ENCODE measurements at places on chromosomes 12 and 14.

- no peak for DNase-seq
These were observed 52.1 kb downstream of the LRCOL1 start for GRCh38 chr12:132558042-132558856.

DNA sequence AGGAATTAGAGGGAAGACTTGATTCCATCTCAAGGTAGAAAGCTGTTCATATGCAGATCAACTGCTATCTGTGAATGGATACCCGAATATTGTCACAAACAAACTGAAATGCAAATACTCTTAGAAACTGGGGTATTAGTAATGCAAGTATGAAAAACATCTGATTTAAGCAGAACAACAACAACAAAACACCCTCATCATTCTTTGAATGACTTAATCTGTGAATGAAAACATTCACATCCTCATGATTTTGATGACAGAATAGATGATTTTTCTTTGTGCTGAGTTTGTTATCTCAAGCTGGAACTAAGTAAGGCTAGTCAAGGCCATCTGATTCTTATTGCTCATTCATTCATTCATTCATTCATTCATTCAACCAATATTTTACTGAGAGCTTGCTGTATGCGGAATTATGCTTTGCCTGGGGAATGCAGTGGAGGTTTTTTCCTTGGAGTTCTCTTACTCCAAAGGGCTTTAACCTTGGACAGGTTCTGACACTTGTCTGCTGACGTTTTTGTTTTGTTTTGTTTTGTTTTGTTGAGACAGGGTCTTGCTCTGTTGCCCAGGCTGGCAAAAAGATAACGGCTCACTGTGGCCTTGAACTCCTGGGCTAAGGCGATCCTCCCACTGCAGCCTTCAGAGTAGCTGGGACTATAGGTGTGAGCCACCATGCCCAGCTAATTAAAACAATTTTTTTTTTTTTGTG, 23.3 kb downstream of the OR10G3 start:
- DNase-seq, result no peak

DNA sequence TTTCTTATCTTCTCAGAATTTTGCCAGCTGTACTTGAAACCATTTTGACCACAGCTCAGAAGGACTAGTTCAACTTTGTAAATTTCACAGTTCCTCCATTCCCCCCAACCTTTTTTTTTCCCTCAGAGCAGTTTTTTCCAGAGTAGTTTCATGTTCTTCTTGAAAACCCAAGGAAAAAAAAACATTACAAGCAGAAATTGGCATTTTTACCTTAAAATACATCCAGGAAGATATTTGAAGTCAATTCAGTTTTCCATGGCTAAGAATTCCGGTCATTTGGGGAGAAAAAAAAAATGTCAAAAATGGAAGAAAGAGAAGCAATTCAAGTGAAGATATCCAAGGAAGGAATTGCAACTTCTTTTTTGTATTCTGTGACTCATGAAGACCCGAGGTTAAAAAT, 39.5 kb downstream of the SYNE2 start:
- no peak for DNase-seq

- no peak for DNase-seq
These were observed 479.7 kb downstream of the FSCB start for GRCh38 chr14:44027397-44027796.

- no peak for DNase-seq
These were observed 14.2 kb downstream of the CEP128 start for GRCh38 chr14:80927083-80927989.

DNA sequence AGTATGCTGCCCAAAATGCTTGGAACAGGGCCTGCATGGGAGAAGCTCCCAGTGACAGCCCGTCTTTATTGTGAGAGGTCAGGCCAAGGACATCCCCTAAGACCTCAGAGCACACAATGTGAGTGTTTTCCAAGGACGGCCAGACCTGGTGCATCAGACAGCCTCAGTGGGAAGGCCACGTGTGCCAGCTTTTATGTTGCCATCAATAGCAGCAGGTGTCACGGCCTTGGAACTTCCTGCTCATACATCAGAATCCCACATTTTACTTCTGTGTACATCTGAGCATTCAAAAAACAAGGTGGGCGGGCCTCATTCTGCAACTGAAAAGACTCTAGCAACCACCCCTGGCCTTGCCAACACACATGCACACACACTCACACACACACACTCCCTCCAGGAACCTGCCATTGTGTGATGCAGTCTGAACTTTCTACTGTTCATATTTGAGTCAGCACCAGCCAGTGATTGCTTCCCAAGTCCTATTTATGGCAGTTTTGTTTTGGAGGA, 753.1 kb upstream of the TBX3 start:
- no peak for DNase-seq

GRCh38 chr12:67765776-67766766, 117.5 kb downstream of the DYRK2 start:
- DNase-seq, result peak; percentile 90

- peak; percentile 95 for DNase-seq
These were observed at the start of gene NAA30 for GRCh38 chr14:57390037-57390805. TSS of gene NAA30 (plus strand) at chr14:57390586. CDS start at chr14:57390958, 372 bp downstream.

- DNase-seq, result no peak
These were observed 792.0 kb downstream of the MED13L start for GRCh38 chr12:115485503-115485902.

- no peak for DNase-seq
These were observed 240.9 kb upstream of the PDE3A start for GRCh38 chr12:20127413-20127812.

DNA sequence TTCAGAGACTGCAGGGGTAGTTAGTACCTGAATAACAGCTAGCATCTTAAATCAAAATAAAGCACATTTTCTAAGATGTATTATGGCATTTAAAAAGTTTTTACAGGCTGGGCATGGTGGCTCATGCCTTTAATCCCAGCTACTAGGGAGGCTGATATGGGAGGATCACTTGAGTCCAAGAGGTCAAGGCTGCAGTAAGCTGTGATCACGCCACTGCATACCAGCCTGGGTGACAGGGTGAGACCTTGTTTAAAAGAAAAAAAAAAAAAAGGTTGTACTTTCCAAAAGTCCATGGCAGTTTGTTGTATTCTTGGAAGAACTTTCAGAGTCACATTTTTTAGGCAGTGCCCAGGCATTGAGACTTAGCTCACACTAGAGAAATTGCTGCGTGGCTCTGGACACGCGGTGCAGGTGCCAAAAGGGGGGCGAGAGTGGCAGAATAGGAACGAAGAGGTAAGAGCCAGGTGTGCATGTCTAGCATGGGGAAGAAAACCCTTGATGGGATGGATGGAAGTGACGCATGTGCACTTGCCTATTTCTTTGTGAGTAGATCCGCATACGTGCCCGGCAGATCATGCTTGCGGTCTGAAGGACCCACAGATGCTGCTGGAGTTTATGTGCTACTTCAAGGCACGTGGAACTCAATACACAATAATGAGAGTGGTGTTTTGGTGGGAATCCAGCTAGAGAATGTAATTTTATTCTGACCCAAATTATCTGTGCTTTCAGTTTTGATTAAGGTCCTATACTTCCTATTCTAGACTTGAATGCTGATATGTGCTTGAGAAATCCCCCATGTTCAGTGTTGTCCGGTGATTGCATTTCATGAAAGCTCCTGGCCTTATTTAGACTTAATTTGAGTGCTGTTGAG, 11.9 kb downstream of the ANKRD13A start:
- DNase-seq, result no peak

DNA sequence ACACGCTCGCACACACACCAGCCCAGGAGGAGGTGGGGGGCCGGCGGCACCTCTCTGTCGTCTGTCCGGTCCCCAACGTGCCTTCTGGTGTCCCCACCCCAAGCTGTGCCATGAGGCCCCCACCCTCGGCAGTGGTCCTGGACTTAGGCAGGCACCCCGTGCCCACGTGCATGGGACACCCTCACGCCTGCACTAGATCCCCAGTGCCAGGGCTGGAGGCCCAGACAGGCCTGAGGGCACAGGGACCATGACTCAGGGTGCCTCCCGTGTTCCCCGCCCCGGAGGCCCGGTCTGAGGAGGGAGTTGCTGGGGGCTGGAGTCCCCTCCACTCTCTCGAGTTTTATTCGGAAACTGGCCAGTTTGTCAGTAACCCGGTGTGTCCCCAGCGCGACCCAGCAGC, 38.8 kb downstream of the LRCOL1 start:
- DNase-seq, result no peak

DNA sequence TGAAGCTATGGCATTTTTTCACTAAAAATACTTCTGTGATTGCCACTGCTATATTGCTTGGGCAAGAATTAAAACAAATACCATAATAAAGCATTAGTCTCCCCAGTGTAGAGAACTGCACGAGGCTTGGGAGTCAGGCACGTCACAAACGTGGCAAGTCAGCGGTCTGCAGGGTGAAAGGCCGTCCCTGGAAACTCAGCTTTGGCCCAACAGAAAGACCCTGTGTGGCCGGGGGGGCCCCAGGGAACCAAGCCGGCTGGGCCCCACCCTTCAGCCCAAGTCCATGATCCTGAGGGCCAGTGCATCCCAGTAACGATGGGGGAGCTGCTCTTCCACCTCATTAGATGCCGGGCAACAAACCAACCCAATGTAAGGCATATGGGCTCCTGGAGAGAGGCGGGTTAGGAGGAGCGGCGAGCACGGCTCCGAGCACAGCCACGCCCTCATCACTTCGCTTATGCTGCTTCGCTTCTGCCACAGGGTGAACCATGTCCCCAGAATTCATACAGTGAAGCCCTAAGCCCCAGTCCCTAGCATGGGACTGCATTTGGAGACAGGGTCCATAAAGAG, 50.9 kb upstream of the GPR68 start:
- no peak for DNase-seq

DNA sequence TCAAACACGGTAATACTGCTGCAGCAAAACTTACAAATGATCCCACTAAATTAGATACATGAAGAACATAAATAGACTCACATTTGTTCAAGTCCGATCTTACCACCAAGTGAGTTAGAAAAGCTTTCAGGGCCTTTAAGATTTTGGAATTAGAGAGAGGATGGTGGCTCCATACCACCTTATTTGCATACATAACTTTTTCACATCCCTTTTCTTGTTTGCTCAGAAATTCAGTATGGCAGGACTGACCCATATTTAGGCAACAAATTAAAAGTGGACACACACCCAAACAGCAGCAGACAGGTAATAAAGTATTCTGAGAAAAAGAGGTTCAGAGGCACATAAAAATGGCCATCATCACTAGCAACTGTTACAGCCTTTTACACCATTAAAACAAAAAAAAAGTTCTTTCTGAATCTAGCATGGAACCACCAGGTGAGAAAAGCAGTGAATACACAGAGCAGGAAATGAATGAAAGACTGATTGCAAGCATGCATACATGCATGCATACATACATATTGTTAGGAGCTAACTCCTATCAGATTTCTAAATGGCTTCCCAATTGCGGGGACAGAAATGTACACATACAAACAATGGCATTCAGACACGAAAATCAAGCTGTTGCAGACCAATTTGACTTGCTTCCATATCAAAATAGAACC, 23.3 kb downstream of the STXBP6 start:
- DNase-seq, result no peak

GRCh38 chr12:111024205-111024801, 103.9 kb upstream of the MYL2 start:
- peak; percentile 19 for DNase-seq

DNA sequence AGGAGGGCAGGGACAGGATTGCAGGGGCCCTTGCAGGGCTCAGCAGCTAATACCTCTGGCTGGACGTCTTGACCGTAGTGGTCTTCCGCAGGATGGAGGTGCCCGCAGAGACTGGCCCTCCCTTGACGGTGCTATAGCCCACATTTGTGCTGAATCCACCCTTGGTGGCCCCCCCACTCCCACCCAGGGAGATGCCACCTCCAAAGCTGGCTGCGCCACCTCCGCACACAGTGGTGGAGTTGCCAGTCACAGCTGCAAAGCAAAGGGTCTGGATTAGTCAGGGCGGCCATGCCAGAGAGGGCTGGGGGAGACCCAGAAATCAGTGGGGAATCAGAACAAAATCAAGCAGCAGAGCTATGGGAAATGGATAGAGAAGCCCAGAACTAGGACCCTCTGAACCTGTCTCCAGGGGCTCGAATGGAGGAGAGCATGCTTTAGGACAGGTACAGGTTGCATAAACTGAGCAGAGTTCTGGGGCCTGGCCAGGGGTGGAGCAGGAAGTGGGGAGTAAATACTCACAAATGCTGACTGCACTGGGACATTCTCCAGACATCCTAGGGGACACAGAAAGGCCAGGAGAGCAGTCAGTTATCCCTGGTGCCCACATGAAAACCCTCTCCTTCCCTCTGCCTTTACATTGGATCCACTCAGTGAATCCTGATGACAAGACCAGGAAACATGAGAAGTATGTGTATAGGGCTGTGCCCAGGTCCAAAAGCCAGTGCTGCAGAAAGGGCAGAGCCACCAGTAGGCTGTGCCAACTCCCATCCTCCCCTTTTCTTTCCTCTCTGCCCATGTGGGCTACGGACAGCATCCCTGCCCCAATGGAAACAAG, 8.1 kb upstream of the KRT4 start:
- DNase-seq, result no peak

DNA sequence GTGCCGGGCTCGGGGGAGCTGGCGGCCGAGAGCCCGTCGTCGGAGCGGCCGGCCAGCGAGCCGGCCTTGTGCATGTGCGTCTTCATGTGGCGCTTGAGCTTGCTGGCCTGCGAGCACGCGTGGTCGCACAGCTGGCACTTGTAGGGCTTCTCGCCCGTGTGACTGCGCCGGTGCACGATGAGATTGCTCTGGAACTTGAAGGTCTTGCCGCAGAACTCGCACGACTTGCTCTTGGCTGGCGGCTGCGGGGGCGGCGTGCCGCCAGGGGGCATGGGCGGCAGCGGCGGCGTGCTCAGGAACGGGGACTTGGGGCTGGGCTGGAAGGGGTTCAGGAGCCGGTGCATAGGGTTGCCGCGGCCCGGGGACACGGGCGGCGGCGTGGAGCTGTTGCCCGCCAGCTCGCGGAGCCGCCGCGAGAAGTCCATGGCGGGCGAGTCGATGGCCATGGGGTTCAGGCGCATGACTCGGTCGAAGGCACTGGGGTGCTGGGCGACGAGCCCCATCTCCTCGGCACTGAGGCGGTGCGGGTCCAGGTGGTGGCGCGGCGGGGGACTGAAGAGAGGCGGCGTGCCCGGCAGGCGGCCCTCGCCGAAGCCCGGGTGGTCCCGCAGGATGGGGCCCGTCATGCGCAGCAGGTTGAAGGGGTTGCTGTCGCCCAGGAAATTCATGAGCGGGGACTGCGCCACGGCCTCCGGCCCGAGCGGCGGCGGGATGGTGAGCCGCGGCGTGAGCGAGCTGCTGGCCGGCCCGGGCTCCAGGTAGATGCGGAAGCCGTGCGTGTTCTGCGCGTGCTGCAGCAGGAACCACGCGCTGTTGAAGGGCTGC, 96.5 kb downstream of the BCL11B start:
- no peak for DNase-seq

DNA sequence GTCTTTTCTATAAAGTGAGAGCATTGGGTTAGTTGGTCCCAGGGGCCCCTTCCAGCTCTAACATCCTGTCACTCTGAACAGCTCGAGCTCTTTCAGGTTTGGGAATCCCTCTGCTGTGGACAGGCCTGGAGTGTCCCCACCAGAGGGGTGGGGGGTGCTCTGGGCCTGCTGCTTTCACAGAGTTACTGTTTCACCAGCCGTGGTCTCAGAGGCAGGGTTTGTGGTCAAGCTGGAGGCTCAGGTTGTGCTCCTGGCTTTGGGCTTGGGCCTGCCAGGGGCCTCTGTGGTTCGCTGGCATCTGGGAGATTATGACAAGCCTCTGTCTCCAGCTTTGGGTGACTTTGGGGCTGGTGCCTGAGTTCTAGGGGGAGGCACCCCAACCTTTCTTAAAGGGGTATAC, 59.6 kb downstream of the FBXL14 start:
- DNase-seq, result no peak

- DNase-seq, result peak; percentile 47
These were observed 15.5 kb downstream of the ARF6 start for GRCh38 chr14:49908433-49908782.
